ENCODE measurements at places on chromosomes 12 and 14.

DNA sequence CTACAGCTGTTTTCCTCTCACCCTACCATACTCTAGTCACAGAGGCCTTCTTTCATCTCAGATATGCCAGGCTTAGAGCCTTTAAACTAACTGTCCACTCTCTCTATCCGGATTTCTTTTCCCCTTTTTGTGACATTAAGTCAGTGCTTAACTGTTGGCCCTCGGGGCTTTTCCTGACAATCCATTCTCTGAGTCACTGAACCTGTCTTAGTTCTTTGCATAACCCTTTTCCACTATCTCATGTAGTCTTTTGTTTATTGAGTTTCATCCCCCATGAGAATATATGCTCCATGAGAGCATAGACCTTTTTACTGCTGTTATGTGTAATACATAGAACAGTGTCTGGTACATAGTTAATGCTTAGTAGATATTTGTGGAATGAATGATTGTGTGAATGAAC is 68.7 kb downstream of the PLEKHA5 start:
- DNase-seq = no peak

DNA sequence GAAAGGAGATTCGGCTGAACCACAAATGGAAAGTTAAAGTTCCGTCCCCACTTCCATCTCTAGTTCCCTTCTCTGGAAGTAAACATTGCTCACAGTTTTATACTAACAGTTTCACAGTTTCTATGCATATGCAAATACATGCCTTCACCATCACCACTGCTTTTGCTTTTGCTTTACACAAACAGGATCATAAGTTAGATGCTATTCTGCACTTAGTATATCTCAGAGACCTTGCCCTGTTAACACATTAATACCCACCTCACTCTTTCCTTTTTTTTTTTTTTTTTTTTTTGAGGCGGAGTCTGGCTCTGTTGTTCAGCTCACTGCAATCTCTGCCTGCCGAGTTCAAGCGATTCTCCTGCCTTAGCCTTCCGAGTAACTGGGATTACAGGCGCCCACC is 890 bp downstream of the TEP1 start:
- no peak for DNase-seq

GRCh38 chr12:9794484-9795093 is 32.7 kb upstream of the KLRF1 start:
- DNase-seq = no peak

GRCh38 chr12:117213295-117213808 is 23.1 kb upstream of the FBXO21 start:
- DNase-seq = no peak

DNA sequence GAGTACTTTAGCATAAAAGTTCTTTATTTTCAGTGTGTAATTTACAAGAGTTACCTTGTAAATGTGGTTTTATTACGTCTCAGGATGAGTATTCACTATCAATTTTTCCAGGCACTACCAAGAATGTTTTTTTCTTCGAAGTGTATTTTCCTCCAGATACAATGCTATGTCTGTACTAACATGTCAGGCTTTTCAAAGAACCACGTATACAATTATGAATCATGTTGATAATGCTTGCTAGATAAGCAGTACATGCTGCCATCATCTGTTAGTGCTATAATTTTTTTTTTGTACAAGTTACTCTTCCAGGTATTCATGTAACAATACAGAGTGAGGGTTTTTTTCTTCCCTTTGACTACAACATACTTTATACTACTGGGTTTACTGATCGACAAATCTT is 5.6 kb upstream of the KANSL2 start:
- no peak for DNase-seq

DNA sequence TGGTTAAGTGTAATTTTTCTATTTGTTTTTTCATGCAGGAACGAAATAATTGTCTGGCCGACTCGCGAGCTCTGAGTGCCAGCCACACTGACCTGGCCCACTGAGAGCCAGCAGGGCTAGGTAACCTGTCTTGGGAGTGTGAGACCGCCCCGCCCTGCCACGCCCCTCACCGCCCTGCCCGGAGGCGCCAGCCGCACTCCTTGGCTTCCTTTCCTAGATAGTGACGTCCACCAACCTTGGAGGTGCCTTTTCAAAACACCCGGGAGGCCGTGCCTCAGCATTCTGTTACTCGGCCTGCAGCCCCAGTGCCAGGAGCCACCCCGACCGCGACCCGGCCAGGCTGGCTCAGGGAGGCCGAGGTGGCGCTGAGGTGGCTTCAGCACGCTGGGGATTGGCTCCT is 21.7 kb downstream of the XRCC3 start:
- no peak for DNase-seq

- DNase-seq = no peak
Observed at GRCh38 chr12:116529686-116530085, 29.5 kb upstream of the MAP1LC3B2 start.

Measured in stimulated activated CD8-positive, alpha-beta memory T cell treated with anti-CD3 and anti-CD28 coated beads, Interleukin-4, amount 100 ng/mL, for 48 hours (primary cell).